ENCODE measurements at places on chromosomes 1 and 21. TPM values are rescaled to one million over a fixed set of nuclear protein-coding genes. Genes with fewer than 3 reads are reported as not detected.
A peak's percentile ranks its signal among the peaks of the same experiment; 100 is the strongest.

- H3K27ac ChIP-seq: no peak overlapping the region
- H3K27me3 ChIP-seq: no peaks in the 10 kb centered on the region
- DNase-seq: no peak
- no peaks in the 10 kb centered on the region for H3K4me1 ChIP-seq
- H3K36me3 ChIP-seq: no peaks in the 10 kb centered on the region
Observed at GRCh38 chr1:240294566-240294965, 202.9 kb downstream of the FMN2 start.

DNA sequence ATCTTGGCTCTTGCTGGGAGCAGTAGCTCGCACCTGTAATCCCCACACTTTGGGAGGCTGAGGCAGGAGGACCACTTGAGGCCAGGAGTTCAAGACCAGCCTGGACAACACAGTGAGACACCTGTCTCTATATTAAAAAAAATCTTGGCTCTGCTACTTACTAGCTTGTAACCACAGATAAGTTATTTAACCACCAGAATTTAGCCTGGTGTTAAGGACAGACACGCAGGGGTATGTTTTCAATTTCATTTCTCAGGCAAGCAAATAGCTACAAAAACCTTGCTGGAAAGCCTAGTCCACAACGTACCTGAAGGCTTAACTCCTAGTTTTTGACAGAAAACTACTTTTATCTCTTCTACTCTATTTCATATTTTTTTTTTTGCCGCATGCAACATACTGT lies 24.8 kb upstream of the GFI1 start:
- no peak for DNase-seq
- H3K36me3 ChIP-seq: peaks cover 49% of the 10 kb centered on the region
- no peak overlapping the region for H3K27ac ChIP-seq
- H3K27me3 ChIP-seq: no peaks in the 10 kb centered on the region

GRCh38 chr1:248810727-248811513 lies 14.8 kb downstream of the SH3BP5L start:
- no peak overlapping the region for H3K27ac ChIP-seq
- peaks cover 30% of the 10 kb centered on the region for H3K36me3 ChIP-seq
- peaks cover 3% of the 10 kb centered on the region for H3K4me1 ChIP-seq
- H3K27me3 ChIP-seq: no peaks in the 10 kb centered on the region

- no peak overlapping the region for H3K27ac ChIP-seq
- peaks cover 12% of the 10 kb centered on the region for H3K4me1 ChIP-seq
- H3K36me3 ChIP-seq: no peaks in the 10 kb centered on the region
- H3K4me3 ChIP-seq: no peak overlapping the region
- DNase-seq: no peak
Observed at GRCh38 chr21:25371841-25372425, 235.3 kb downstream of the MRPL39 start.

- no peaks in the 10 kb centered on the region for H3K36me3 ChIP-seq
- H3K27ac ChIP-seq: peak overlapping the region; percentile 87
- H3K4me3 ChIP-seq: peak overlapping the region; percentile 60
Observed at GRCh38 chr1:151945725-151946722, 36.7 kb upstream of the THEM4 start.

DNA sequence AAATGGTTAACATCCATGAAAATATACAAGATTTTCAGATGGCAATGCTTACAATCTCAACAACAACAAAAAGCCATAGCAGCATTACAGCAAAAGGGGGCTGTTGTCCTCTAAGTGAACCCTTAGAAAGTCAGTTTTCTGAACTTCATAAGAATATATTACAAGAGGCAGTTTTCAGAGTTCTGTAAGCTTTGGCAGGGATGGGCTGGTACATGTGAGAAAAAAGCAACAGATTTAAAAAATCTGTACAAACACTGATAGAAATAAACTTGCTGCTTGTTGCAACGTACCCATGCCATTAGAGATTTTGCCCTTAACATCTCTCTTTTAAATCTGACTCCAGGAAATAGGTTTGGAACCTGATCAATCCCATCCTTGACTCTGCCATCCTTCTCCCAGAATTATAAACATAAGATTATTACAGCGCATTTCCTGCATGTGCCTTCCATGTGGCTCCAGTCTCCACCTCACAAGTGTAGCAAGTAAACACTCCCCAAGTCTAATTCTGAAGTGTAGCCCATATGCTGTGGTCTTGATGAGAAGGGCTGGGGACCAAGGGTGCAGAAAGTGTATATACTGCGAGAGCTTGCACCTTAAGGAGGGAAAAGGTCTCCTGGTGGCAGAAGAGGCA lies 101.4 kb upstream of the TSPAN2 start:
- H3K27me3 ChIP-seq: peaks cover 8% of the 10 kb centered on the region
- no peak overlapping the region for H3K27ac ChIP-seq
- no peaks in the 10 kb centered on the region for H3K4me1 ChIP-seq
- H3K36me3 ChIP-seq: no peaks in the 10 kb centered on the region

- no peaks in the 10 kb centered on the region for H3K36me3 ChIP-seq
- no peak overlapping the region for H3K27ac ChIP-seq
- no peak overlapping the region for H3K4me3 ChIP-seq
- no peaks in the 10 kb centered on the region for H3K4me1 ChIP-seq
Observed at GRCh38 chr1:205916541-205916940, 26.7 kb downstream of the SLC26A9 start.

GRCh38 chr1:31154000-31154631 lies 85.6 kb downstream of the NKAIN1 start:
- H3K27ac ChIP-seq: peak overlapping the region; percentile 28
- no peaks in the 10 kb centered on the region for H3K27me3 ChIP-seq
- DNase-seq: no peak
- no peaks in the 10 kb centered on the region for H3K36me3 ChIP-seq
- peaks cover 5% of the 10 kb centered on the region for H3K4me1 ChIP-seq

GRCh38 chr1:76463849-76464248 lies 389.3 kb downstream of the ST6GALNAC3 start:
- H3K27ac ChIP-seq: no peak overlapping the region
- H3K36me3 ChIP-seq: no peaks in the 10 kb centered on the region
- H3K4me3 ChIP-seq: no peak overlapping the region

DNA sequence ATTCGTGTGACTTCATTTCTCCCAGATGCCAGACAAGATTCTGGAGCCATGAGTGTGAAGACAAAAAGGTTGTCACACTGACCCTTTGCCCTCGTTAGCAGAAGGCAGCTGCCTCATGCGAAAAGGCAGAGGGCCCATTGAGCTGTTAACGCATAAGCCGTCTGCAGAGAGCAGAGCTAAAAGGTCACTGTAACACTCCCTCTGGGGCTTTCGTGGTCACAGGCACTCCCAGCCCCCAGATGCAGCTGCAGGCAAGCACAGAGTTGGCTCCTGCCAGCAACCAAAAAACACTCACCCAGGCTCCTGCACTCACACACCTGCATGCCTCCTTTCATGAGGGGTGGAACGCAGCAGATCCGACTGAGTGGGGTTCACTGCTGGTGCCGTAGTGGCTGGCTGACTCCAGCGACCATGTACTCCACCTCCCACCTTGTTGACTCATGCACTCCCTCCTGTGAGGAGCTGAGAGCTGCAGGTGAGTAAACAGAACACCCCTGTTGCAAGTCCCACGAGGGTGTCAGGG lies 287.5 kb downstream of the SMYD3 start:
- DNase-seq: no peak
- H3K27me3 ChIP-seq: no peaks in the 10 kb centered on the region
- H3K36me3 ChIP-seq: peaks cover 4% of the 10 kb centered on the region

DNA sequence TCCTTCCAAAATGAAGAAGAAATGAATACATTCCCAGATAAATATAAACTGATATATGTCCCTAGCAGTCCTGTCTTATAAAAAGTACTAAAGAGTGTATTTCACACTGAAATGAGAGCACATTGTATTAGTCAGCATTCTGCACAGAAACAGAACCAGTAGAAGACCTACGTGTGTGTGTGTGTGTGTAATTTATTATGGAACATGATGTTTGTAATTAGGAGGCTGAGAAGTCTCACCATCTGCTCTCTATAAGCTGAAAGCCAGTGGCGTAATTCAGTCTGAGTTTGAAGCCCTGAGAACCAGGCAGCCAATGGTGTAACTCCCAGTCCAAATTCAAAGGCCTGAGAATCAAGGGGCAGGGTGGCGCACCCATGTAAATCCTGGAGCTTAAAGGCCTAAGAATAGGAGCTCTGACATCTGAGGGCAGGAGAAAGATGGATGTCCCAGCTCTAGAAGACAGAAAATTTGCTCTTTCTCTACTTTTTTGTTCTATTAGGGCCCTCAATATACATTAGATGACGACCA lies 146.5 kb upstream of the LYPLAL1 start:
- no peak overlapping the region for H3K27ac ChIP-seq
- no peaks in the 10 kb centered on the region for H3K27me3 ChIP-seq
- H3K4me1 ChIP-seq: no peaks in the 10 kb centered on the region

- no peak for DNase-seq
- no peaks in the 10 kb centered on the region for H3K27me3 ChIP-seq
- no peaks in the 10 kb centered on the region for H3K36me3 ChIP-seq
- H3K27ac ChIP-seq: no peak overlapping the region
Observed at GRCh38 chr21:42202321-42202720, 16.6 kb upstream of the ABCG1 start.

DNA sequence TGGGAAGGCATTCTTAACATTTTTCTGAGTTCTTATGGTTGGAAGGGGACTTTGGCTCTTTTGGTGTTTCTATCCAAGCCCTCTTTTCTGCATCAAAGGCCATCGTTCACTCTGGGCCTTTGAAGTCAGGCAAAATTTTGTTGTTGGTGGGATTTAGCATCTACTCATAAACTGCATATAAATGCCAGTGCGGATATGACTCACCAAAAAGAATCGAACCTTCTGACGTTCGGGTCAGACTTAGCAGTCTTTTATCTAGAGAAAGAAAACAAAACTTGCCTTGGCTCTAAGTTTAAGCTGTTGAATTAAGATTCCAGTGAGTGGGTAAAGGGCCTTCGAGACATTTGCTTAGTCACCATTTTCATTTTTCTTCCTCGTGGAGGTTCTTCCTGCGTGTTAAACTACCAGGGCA lies 51.4 kb downstream of the EVA1C start:
- no peak for DNase-seq
- no peaks in the 10 kb centered on the region for H3K4me1 ChIP-seq
- H3K27ac ChIP-seq: no peak overlapping the region
- H3K36me3 ChIP-seq: peaks cover 30% of the 10 kb centered on the region
- H3K4me3 ChIP-seq: no peak overlapping the region
- H3K27me3 ChIP-seq: no peaks in the 10 kb centered on the region

DNA sequence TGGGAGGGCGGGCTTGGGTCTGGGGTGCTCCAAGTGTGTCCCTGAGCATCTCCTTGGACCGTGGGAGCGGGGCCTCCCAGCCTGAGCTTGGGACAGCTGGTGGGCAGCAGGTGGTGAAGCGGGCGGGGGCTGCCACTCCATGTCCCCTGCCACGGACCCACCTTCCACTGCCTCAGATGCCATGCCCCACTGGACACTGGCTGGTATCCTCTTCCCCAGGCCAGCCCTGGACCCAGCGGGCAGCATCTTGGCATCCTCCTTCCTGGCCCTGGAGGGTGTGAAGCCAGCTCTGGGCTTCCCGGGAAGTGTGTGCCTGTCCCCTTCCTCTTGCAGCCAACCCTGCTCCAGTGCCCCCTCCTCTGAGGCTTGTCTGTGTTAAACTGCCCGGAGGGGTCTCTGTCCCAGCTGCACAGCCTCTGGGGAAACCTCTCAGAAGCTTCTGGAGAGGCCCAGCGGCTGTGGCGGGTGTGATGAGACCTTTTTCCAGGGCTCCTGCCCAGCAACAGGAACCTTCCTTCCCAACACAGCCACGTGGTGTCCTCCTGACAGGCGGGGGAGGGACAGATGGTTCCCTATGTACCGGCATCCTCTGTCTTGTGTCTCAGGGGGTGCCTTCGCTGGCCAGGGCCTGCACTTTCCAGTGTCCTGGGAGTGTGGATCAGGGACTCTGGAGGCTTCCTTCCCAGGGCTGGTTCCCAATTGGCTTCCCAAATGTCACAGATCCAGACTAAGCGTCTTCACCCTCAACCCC lies 81.6 kb upstream of the DISP3 start:
- H3K4me3 ChIP-seq: no peak overlapping the region
- H3K27me3 ChIP-seq: peaks cover 3% of the 10 kb centered on the region
- H3K4me1 ChIP-seq: no peaks in the 10 kb centered on the region
- no peaks in the 10 kb centered on the region for H3K36me3 ChIP-seq
- DNase-seq: no peak

GRCh38 chr21:45364468-45365185 lies 40.3 kb upstream of the COL18A1 start:
- H3K4me3 ChIP-seq: no peak overlapping the region
- no peak overlapping the region for H3K27ac ChIP-seq
- H3K4me1 ChIP-seq: peaks cover 7% of the 10 kb centered on the region
- H3K27me3 ChIP-seq: peaks cover 9% of the 10 kb centered on the region
- no peaks in the 10 kb centered on the region for H3K36me3 ChIP-seq
- no peak for DNase-seq

DNA sequence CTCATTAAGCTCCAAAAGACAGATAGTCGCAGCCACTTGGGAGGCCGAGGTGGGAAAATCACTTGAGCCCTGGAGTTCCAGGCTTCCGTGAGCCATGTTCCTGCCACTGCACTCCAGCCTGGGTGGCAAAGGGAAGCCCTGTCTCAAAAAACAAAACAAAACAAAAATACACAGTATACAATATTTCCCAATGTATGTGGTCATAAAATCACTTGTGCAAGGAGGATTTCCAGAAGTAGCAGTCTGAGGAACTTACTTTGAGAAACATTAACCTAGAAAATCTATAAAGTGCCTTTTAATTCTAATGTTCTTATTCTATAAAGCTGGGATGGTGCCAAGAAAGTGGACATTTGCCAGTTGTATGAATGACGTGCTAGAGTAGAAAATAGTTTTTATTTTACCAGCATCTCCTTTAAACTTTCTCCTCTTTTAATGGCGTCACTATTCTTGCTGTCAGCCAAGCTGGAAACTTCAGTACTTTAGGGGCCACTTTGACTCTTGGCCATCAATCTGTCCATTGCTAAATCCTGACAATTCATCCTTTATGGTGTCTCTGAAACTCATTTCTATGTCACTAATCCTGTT lies 22.5 kb downstream of the FAM177B start:
- H3K4me3 ChIP-seq: no peak overlapping the region
- DNase-seq: no peak
- H3K4me1 ChIP-seq: no peaks in the 10 kb centered on the region
- H3K27me3 ChIP-seq: peaks cover 28% of the 10 kb centered on the region
- no peaks in the 10 kb centered on the region for H3K36me3 ChIP-seq

GRCh38 chr21:42840411-42841155 lies 38.8 kb downstream of the WDR4 start:
- no peak for DNase-seq
- no peak overlapping the region for H3K4me3 ChIP-seq
- H3K4me1 ChIP-seq: peaks cover 2% of the 10 kb centered on the region
- peaks cover 28% of the 10 kb centered on the region for H3K36me3 ChIP-seq

DNA sequence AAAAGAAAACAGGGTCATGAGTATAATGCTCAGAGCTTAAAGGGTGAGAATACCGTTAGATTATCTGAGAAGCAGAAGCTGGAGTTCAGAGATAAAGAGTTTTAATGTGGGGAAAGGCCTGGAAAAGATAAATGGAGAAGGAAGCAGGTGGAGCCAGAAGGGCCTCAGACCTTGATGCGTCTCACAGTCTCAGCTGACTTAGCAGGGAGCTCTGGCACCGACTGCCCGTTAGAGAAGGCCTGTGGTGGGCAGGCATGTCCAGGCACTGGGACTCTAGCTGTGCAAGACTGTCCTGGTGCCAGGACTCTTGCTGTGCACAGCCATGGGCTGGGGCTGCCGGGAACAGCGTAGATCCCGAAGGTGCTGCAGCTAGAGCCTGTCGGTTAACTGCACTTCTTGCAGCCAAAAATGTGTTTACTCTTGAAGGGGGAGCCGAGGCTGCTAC lies 3.8 kb upstream of the SLAMF9 start:
- DNase-seq: no peak
- no peaks in the 10 kb centered on the region for H3K36me3 ChIP-seq
- peaks cover 11% of the 10 kb centered on the region for H3K4me1 ChIP-seq
- H3K27me3 ChIP-seq: peaks cover 17% of the 10 kb centered on the region
- no peak overlapping the region for H3K27ac ChIP-seq

The VHLL gene
- total RNA-seq: not detected

The CD1E gene
- total RNA-seq: not detected

The RNPEP gene
- 48.3 TPM for total RNA-seq
